ENCODE measurements at places on chromosomes 6 and 20.

DNA sequence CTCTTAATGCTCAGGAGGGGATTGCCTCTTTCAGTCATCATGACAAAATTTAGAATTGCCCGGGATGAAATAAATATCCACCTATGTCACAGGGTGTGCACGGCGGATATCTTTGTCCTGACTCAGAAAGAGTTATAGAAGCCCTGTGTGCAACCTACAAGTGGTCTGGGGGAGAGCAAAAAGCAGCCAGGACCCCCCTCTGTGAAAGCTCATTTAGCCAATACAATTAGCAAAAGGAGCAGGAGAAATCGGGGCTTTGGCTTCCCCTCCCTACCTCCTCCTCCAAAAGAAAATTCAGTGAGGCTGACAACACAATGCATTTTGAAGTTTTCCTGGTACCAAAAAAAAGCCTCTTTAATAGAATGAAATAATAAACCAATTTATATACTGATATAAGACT is 21.8 kb downstream of the FOXA2 start:
- no peak for DNase-seq

DNA sequence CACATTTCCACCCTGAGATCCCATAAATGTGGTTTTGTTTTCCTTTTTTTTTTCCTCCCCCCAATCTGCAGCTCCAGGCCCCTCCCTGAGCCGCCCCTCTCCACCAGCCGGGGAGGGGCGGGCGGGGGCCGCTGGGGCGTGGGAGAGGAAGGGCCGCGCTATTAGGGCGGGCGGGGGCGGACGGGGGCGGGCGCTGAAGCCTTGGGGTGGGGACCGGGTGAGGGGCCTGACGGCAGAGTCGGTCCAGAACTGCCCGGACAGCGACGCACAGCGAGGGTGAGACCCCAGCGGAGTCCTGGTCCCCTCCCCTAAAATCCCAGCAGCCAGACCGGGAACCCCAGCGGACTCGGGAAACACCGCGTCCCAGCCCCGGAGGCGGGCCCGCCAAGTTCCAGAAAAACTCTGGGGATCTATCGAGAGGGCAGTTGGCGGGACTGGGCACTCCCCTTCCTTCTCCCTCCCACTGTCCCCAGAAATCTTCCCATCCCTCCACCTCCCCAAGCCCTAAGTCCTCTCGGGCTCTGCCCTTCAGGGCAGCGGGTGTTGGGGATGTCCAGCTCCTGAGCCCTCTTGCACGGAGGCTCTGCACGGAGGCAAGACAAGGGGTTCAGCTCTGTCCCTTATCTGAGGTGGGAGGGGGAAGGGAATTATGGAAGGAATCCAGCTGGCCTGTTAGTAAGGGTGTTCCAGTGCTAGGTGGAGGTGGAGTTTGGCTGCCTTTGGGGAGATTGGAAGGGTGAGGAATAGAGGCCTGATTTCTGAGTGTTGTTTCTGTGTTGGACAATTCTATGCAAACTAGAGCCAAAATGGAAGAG is at the start of gene PRICKLE4:
Gene PRICKLE4 (plus strand): TSS at position 232 of the 815 bp plus-strand sequence. CDS start 2,692 bp downstream, outside the sequence.
- DNase-seq, result no peak

DNA sequence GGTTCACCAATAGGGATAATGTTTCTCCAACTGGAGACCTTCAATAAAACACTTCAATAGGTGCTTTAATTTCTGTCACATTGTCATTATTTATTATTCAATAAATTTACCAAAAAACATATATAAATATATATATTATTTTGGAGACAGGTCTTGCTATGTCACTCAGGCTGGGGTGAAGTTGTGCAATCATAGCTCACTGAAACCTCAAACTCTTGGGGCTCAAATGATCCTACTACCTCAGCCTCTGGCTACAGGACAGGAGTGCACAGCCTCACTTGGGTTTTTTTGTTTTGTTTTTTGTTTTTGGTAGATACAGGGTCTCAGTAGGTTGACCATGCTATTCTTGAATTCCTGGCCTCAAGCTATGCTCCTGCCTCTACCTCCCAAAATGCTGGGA is 9.9 kb downstream of the SMLR1 start:
- no peak for DNase-seq

- no peak for DNase-seq
Measured at GRCh38 chr6:43120944-43121913, 45.1 kb downstream of the PTK7 start.

DNA sequence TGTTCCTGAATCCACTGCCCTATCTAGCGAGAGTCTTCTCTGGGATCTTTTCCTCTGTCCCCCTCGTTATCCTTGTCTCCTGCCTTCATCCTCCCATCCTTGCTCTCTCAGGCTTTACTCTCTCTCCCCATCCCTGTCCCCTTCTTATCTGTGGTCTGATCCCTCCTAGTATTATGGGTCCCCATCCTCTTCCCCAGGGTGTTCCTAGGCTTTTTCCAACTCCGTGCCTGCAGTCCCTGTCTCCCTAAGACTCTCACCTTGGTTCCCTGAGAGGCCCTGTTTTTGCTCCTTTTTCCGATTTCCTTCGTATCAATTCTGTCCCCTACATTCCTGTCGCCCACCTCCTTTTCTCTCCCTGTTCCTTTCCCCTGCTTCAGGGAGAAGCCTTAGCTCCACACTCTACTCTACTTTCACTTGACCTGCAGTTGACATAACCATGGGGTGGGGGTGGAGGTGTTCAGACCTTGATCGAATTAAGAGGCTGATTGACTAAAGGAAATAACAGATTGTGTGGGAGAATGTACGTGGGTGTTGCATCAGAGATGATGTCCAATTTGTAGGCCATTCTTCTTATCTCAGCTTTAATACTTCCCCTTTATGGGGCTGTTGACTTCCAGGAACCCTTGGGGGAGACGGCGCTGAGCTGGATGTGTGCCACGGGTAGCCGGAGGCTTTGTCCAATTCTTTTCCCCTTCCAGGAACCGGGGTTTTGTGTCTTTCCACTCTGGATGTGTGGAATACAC is 905 bp downstream of the PPARD start:
- no peak for DNase-seq

DNA sequence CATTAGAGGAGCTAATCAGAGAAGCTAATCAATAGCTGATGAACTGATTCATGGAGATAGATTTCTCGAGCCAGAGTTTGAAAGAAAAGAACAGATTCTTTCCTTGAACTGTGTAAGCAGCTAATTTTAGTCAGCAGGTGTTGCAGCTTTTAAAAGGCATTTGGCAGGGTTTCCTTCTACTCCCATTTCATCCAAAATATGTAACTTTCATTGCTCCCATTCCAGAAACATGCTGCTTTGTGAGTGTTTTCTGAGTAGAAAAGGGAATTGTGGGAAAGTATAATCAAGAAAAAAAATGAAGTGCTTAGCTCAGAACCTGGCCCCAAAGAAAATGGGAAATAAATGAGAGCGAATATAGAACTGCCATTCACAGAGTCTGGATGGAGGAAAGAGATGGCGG is 20.8 kb downstream of the SLC35F1 start:
- DNase-seq, result no peak

DNA sequence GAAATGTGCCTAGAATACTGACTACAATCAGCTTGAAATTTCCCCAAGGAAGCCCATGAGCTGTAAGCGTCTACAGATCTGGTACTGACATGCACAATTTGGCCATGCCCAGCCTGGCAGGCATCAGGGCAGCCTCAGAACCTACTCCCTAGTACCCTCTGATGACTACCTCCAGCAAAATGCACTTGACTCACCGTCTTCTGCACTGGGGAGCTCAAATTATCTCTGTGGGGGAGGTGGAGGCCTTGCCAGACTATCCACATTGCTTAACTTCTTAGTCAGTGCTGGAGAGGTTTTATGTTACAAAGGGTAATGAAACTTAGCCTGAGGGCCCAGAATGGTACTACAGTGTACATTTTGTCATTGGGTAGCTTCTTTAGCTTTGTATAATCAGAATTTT is 126.0 kb upstream of the ADGRF1 start:
- no peak for DNase-seq

DNA sequence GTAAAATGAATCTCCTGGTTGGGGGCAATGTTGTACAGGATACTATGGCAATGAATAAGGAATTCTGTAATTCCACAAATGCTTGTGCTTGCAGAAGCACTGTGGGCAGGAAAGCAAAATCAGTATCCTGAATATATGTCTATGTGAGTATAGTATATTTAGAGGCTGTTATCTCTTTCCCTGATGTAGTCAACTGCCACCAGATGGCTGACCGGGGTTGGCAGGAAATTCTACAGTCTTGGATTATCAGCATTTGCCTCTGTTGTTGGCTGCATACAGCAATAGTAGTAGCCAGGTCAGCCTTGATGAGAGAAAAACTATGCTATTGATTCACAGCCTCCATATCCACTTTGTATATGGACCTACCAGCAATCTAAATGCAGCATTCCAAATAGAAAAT is 425.1 kb upstream of the JAG1 start:
- no peak for DNase-seq

DNA sequence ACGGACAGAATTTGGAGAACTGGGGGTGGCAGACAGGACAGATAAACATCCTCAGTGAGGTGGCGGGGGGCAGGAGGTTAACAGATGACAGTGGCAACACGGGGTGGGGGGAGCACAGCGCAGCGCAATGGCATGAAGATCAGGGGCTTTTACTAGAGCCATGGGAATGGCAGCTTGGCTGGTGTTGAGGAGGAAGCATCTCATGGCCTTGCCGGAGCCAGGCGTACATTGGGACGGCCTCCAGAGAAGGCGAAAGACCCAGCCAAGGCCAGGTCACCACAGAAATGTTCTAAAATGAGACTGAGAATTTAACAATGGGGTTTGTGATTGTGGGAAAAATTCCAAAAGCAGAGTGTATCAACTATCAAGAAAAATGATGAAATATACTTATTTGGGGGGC is 173.0 kb downstream of the PRKN start:
- no peak for DNase-seq

DNA sequence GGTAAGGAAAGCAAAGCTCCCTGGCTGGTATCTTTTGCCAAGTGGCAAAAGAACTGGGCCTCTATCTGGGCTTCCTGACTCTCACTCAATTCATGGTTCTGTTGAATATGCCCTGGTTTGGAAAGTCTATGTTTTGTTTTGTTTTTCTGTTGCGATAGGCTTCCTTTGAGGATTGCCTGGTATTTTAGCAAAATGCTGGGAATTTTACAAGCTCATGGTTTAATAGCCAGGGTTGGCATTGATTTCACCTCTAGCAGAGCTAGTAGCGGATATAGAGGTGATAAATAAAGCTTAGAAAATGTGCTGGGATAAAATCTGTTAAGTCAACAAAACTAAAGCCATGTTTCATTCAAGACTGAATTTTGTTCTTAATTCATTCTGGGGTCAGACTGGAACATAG is 109.9 kb downstream of the RNF144B start:
- no peak for DNase-seq

DNA sequence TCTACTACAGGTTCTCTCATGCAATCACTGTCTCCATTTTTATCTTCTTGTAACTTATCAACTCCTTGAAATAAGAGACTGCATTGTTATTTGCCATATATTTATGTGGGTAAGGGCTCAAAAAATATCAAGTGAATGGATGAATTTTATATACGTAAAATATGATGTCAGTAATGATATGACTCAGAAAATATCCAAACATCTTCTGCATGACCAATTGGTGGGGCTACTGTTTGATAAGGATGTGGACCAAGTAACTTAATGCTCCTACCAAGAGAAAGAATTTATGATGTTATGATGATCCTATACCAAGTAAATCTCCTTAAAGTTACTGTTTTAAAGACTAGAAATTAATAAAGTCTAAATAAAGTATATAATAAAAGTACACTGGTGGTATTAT is 103.7 kb downstream of the OGFRL1 start:
- DNase-seq, result no peak

DNA sequence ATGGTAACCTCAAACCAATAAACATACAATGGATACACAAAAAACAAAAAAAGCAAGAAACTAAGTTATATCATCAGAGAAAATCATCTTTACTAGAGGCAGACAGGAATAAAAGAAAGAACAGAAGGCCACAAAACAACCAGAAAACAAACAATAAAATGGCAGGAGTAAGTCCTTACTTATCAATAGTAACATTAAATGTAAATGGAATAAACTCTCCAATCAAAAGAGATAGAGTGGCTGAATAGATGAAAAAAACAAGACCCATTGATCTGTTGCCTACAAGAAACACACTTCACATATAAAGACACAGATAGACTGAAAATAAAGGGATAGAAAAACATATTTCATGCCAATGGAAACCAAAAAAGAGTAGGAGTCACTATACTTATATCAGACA is 81.3 kb upstream of the GJE1 start:
- no peak for DNase-seq

DNA sequence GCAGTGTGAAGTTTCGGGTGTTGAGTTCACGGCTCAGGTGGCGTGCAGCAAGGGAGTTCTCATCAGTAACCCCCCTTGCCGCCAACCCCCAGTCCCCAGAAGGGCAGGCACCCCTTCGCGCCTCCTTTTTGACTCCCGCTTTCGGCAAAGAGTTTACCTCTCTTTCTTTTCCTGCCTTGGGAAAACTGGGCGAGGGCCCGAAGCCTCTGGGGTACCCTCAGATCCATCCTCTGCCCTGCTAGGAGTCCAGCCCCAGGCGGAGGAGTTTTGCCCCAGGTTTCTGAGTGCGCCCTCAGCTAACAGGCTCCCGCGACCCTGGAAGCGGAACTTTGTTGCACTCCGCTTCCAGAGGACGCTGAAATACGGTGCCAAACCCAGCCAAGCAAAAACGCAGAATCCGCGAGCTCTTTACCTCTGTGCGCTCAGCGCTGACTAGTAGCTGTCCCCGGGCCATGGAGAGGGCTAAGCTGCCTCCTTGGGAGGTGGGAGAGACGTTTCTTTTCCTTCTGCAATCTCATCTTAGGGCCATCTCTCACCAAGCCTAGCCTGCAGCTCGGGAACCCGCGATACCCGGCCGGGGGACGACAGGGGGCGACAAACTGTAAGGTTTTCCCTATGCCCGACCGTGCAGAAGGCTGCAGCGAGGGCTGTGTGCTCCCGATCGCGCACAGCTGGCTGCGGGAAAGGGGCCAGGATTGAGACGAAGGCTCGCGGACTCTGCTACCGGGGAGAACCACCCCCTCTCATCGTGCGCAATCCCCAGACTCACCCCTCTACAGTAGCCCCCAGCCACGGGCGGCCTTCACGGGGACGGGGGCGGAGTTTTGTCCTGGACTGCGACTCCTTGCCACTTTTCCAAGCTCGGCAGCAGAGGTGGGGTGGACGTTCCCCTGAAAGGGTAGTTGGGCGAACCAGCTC is 2.7 kb upstream of the PAX1 start:
- no peak for DNase-seq

DNA sequence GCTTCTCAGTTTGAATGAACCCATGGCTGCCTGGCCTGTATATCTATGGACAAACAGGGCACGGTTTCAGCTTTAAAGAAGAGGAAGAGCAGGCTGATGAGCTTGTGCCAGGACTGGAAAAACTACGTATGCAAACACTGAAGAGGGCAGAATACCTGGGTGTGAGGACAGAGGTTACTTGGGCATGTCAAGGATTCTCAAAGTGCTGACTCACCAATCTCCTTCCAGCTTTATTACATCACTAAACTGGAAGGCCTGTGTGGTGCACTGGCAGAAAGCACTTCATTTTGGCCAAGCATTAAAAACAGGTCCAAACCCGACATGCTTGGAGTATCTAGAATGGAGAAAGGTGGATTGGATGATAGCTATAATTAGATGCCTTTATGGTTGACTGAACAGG is 95.2 kb downstream of the GMPR start:
- DNase-seq, result no peak

GRCh38 chr6:81768150-81768942 is 15.9 kb upstream of the TENT5A start:
- DNase-seq, result no peak

Data from activated CD8-positive, alpha-beta memory T cell treated with anti-CD3 and anti-CD28 coated beads for 1 hour (primary cell).